OCI-LY7 (cell line): ENCODE measurements at places on chromosomes 7 and 10. TPM values are rescaled to one million over a fixed set of nuclear protein-coding genes. Genes with fewer than 3 reads are reported as not detected.

COBL gene
- not detected in 2 replicates for total RNA-seq

NUTM2E gene
- 0.17 TPM in 1 of 2 replicates, not detected in the other for total RNA-seq

LRMDA gene
- not detected in 2 replicates for total RNA-seq

HTR7 gene
- 0.10 TPM in 1 of 2 replicates, not detected in the other for total RNA-seq

DNA sequence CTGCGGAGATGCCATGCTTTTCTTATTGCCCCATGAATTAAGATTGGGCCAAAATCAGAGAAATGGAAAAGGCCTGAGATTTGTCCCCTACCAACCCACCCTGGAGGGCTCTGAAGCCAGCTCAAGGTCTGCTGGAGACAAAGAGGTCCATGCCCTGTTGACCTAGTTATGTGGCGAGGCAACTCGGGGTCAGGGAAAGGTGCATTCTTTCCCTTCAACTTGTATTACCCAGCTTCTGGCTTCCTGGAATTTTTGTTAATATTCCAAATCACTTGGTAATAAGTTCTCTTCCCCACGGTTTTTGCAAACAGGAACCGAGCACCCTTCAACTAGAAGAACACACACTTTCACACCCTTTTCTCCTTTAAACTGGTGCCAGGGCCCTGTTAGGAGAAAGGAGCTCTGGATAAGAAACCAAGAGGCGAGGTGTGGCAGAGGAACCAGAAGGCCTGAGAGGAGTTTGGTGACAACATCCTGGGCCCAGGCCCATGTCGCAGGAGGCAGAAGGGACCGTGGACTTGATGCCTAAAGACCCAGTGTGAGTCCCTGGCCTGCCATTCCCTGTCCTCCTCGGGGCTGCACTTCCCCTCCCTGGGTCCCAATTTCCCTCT, 12.5 kb upstream of the SFRP5 start:
- no peak for DNase-seq

MMP21 gene
- total RNA-seq: not detected in 2 replicates
